ENCODE measurements at places on chromosomes 6 and 20.

DNA sequence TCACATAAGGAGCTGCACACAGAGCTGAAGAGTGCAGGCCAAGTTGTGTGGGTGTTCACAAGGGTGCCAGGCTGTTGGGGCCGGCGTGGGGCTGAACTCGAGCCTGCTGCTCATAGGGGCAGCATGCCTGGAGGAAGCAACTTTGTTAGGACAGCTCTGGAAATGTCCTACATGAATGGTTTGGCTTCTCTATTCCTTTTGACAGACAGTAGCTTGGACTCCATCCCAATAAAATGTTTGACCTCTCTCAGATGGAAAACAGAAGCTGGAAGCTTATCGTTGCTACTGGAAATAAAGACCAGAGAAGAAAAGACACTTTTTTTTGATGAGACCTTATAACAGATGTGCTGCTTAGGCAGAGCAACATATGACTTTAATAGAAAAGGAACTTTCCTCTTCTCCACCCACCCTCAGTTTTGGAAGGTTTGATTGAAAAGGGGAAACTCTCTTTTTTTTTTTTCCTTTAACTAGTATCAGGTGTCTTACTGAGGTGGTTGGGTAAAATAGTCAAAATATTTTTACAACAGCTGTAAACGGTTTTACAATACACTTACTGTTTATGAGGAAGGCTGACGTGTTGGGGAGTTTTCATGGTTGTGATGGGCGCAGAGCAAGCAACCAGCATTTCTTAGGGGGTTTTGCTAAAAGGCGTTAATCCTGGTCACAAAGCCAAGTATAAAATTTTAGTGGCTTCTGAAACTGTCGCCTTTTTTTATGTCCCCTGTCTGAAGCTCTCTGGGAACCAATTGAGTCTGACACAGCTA is 80.7 kb upstream of the EEF1E1 start:
- no peak for DNase-seq

DNA sequence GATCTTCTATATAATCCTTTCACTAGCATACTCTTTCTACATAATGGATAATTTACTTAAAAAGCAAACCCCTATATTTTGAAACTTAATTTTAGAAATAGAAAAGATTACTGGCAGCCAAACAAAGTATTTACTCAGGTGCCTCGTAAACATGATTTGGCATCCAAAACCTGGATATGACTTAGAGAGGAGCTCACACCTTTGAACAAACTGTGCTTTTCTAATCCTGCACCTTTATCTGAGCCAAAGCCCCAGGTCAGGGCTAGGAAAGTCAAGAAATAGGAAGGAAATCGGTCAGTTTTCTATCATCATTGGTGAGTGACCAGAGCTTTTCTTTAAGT is 170.9 kb downstream of the PHF3 start:
- no peak for DNase-seq

- DNase-seq = peak; percentile 37
Observed at GRCh38 chr20:39468703-39469102, 506.6 kb downstream of the DHX35 start.

GRCh38 chr20:32622585-32623468 is 37.7 kb upstream of the NOL4L start:
- no peak for DNase-seq

All from H9 (cell line).